ENCODE measurements at places on chromosomes 3 and 15.
A peak's percentile ranks its signal among the peaks of the same experiment; 100 is the strongest.

DNA sequence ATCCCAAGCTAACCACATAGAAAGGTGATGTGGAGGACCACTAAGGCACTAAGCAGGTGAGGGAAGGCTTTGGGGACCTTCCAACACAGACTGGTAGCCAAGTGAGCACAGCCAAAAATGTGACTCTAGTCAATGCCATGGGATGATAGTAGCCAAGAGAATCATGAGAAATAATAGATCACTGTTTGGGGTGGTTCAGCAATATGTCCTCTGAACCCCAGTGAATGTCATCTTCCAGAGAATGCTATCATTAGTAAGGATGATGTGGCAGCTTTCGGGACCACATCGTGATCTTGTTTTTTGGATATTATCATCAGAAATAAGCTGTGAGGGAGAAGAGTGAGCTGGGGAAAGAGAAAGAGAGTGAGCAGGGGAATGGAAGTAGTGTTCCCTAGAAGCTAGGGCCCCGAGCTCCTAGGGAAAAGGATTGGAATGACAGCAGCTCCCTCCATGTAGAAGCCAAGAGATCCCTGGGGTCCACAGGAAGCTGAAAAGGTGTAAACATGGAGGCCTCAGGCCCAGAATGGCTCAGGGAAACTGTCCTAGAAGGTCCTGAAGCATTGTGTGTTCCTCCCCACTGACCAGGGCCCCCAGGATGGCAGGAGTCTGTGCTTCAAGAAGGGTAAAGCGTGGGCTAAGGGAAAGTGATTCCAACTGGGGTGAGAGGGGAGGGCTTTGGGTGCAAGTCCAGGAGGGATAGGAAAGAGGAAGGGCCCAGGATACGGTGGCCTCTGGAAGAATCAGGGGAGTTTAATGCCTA lies 56.6 kb upstream of the KLF13 start:
- no peak for DNase-seq

GRCh38 chr3:158802409-158803268 lies 785 bp downstream of the MFSD1 start:
- DNase-seq: peak; percentile 75

- peak; percentile 88 for DNase-seq
Measured at GRCh38 chr3:16374047-16374934, 109.3 kb downstream of the OXNAD1 start.

DNA sequence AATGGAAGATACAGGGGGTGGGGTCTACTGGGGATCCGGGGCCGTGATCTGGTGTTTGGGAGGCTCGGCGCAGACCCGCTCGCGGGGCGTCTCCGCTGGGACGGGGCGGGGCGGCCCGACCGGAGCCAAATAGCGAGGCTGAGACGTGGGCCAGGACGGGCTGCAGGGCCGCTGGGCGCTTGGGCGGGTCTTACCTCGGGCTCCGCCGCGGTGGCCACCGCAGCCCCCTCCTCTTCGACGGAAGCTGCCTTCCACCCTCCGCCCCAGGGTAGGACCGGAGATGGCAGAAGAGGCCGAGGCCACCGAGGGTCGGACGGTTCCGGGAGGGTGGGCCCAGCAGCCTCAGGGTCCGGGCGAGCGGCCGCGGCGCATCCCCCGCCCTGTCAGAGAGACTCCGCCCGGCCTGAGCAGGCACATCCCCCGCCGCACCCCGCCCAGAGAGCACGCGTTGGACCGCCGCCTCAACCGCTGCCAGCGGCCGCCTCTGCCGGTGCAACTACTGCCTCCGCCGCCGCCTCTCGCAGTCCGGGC lies 399 bp downstream of the MYO9A start:
- no peak for DNase-seq

DNA sequence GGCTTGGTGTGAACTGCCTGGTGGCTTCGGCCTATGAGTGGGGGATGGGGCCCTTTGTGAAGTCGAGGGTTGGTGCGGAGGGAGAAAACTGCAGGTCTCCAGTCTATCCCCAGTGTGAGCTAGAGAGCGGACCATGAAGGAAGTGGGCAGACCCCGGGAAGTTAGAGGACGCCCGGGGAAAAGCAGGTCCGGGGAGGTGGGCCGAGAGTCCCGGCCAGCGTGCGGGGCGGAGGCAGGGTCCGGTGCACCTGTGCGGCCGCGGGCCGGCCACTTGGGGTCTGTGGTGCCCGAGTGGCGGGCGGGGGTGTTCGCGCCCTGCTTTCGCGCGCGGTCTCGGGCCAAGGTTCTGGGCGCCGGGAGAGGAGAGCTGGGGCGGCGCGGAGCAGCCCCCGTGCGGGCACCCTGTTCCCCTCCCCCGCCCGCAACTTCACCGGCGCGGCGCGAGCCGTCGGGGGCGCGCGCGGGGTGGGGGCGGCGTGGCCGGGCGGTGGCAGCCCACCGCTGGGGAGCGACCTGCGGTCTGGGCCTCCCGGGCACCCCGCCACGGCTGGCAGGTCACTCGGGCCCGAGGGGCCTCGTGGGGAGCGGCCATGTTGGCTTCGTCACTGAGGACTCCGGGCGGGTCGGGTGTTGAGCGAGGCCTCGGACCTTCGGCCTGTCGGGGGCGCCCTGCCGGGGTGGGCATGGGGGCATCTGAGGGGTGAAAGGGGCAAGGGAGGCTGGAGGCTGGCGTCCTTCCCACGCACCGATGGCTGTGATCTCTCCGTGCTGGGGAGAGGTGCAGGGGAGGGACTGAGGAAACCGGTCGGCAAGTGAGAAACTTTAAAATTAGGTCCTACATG lies 4.8 kb downstream of the UBE2E1 start:
- peak; percentile 68 for DNase-seq

- DNase-seq: no peak
Measured at GRCh38 chr3:38116471-38117162, 20.3 kb downstream of the ACAA1 start.

DNA sequence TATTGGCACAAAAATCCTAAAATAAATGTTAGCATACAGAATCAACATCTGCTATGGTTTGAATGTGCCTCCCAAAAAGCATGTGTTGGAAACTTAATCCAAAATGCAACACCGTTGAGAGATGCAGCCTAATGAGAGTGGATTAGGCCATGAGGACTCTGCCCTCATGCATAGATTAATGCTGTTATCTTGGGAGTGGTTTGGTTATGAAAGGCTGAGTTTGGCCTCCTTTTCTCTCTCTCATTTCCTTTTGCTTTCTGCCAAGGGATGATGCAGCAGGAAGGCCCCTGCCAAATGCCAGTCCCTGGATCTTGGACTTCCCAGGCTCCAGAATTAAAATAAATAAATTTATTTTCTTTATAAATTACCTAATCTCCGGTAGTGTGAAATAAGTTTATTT lies 49.4 kb downstream of the SYNM start:
- no peak for DNase-seq

GRCh38 chr3:68893600-68894239 lies 38.6 kb downstream of the TAFA4 start:
- peak; percentile 45 for DNase-seq

- DNase-seq: no peak
Measured at GRCh38 chr3:129360171-129360611, 68.2 kb downstream of the EFCAB12 start.

DNA sequence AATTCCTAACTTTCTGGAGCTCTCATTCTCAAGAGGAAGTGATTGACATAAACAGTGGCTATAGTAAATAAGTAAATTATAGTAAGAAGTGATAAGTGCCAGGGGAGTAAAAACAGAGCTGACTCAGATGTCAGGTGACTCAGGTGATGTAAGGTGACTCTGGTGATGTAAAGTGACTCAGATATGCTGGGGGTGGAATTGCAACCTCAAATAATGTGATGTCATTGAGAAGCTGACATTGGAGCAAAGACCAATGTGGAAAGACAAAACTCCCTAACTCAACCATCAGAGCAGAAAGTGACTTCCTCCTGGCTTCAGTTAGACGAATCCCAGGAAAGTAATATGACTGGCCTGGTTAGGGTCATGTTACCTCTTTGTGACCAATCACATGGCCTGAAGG lies 144.2 kb upstream of the SNTN start:
- DNase-seq: no peak

GRCh38 chr15:73637527-73637926 lies 4.3 kb upstream of the NPTN start:
- DNase-seq: peak; percentile 21

DNA sequence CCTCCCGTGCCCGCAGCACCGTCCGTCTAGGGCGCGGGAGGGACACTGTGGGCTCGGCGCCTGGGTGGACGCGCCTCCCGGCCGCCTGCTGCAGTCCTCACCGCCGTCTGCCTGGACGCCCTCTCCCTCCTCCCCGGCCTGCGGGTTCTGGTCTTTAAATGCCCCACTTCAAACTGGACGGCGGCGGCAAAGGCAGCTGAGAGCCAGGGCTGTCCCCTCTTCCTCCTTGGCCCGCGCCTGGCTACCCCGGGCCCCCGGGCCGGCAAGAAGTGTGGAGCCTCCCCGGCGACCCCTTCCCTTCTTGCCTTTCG lies 426 bp downstream of the CBLB start:
- DNase-seq: no peak

All from B cell (primary cell).